A549 treated with ZK216348 at 1 μM for 4 hours (cell line): ENCODE measurements at places on chromosomes 12 and 14. TPM values are rescaled to one million over a fixed set of nuclear protein-coding genes. Genes with fewer than 3 reads are reported as not detected.

Gene WBP11
- 45.5 to 70.9 TPM (median 48.0 TPM) in 5 replicates for total RNA-seq

Gene CD163L1
- total RNA-seq, result 0.16 to 0.51 TPM (median 0.20 TPM) in 5 replicates

Gene SLC4A8
- 0.77 to 1.8 TPM (median 1.6 TPM) in 5 replicates for total RNA-seq

Gene KCNA1
- not detected in 5 replicates for total RNA-seq

Gene IRAK3
- 0.27 to 0.93 TPM (median 0.40 TPM) in 5 replicates for total RNA-seq

Gene AKAP5
- 0.27 to 0.68 TPM (median 0.41 TPM) in 5 replicates for total RNA-seq

Gene ANKS1B
- 0.38 to 1.4 TPM (median 0.45 TPM) in 5 replicates for total RNA-seq

Gene MYRFL
- not detected in 5 replicates for total RNA-seq

Gene FBLN5
- total RNA-seq, result 2.8 to 4.5 TPM (median 3.7 TPM) in 5 replicates

Gene HVCN1
- total RNA-seq, result 0.22 to 0.90 TPM (median 0.65 TPM) in 5 replicates

Gene GPR84
- total RNA-seq, result not detected in 5 replicates

Gene KRT80
- total RNA-seq, result 37.5 to 66.0 TPM (median 57.9 TPM) in 5 replicates

Gene PIWIL1
- total RNA-seq, result not detected in 5 replicates

Gene TMCC3
- total RNA-seq, result 0.83 to 1.6 TPM (median 1.4 TPM) in 5 replicates

Gene RNASE1
- 0.19 to 0.33 TPM (median 0.27 TPM) in 3 of 5 replicates, not detected in the others for total RNA-seq

Gene MANSC4
- not detected in 5 replicates for total RNA-seq

Gene KHNYN
- 19.8 to 31.7 TPM (median 27.3 TPM) in 5 replicates for total RNA-seq

Gene TNFAIP2
- 245 to 387 TPM (median 358 TPM) in 5 replicates for total RNA-seq

Gene IL31
- not detected in 5 replicates for total RNA-seq

Gene C12orf50
- not detected in 5 replicates for total RNA-seq

Gene SCYL2
- total RNA-seq, result 11.9 to 22.9 TPM (median 18.8 TPM) in 5 replicates

Gene PTPRB
- 0.55 to 1.6 TPM (median 0.60 TPM) in 5 replicates for total RNA-seq

Gene KRT71
- not detected in 5 replicates for total RNA-seq

Gene KRT74
- not detected in 5 replicates for total RNA-seq

Gene HHIPL1
- total RNA-seq, result 0.08 to 0.24 TPM (median 0.18 TPM) in 5 replicates

Gene PRB2
- total RNA-seq, result not detected in 5 replicates

Gene CRIP2
- total RNA-seq, result 88.9 to 214 TPM (median 186 TPM) in 5 replicates

Gene CCDC175
- not detected in 5 replicates for total RNA-seq

Gene RNASE7
- total RNA-seq, result not detected in 5 replicates

Gene SPIC
- not detected in 5 replicates for total RNA-seq

Gene TMEM30B
- total RNA-seq, result 0.09 to 0.49 TPM (median 0.20 TPM) in 5 replicates

Gene MAP4K5
- 28.1 to 46.1 TPM (median 36.6 TPM) in 5 replicates for total RNA-seq

Gene AP1G2
- 34.0 to 61.8 TPM (median 48.7 TPM) in 5 replicates for total RNA-seq

Gene FNTB
- total RNA-seq, result 22.7 to 26.2 TPM (median 24.3 TPM) in 5 replicates

Gene FAM90A1
- total RNA-seq, result 0.10 to 0.24 TPM (median 0.12 TPM) in 3 of 5 replicates, not detected in the others

Gene PROX2
- not detected in 5 replicates for total RNA-seq

Gene AKAP3
- total RNA-seq, result 0.07 to 1.2 TPM (median 0.08 TPM) in 3 of 5 replicates, not detected in the others

Gene GLIPR1
- 23.6 to 31.6 TPM (median 30.9 TPM) in 5 replicates for total RNA-seq

Gene MGP
- 0.45 TPM in 1 of 5 replicates, not detected in the others for total RNA-seq

Gene RPGRIP1
- 0.16 to 0.74 TPM (median 0.37 TPM) in 4 of 5 replicates, not detected in the other for total RNA-seq
